ENCODE measurements at places on chromosomes 5 and 9. TPM values are rescaled to one million over a fixed set of nuclear protein-coding genes. Genes with fewer than 3 reads are reported as not detected.

ACOT12 gene
- total RNA-seq, result not detected

RNF208 gene
- total RNA-seq, result not detected

STRBP gene
- 19.8 TPM for total RNA-seq

HNRNPA0 gene
- total RNA-seq, result 35.6 TPM

PLEKHG4B gene
- 0.37 TPM for total RNA-seq

FCN2 gene
- not detected for total RNA-seq

CWC27 gene
- 23.8 TPM for total RNA-seq

CKS2 gene
- total RNA-seq, result 4.2 TPM

ECSCR gene
- 24.6 TPM for total RNA-seq

AJM1 gene
- total RNA-seq, result 1.3 TPM

KCNIP1 gene
- 5.6 TPM for total RNA-seq

GADD45G gene
- total RNA-seq, result 14.0 TPM

XPA gene
- total RNA-seq, result 19.2 TPM

ADRA1B gene
- total RNA-seq, result not detected

PLAA gene
- 34.4 TPM for total RNA-seq

SIT1 gene
- total RNA-seq, result 0.21 TPM

HRH2 gene
- total RNA-seq, result 4.4 TPM

PFN3 gene
- not detected for total RNA-seq

SCGB3A2 gene
- total RNA-seq, result not detected

TAS2R1 gene
- not detected for total RNA-seq

MARCOL gene
- total RNA-seq, result not detected

SOX30 gene
- not detected for total RNA-seq

CCDC112 gene
- total RNA-seq, result 5.3 TPM

PCDHA12 gene
- 1.7 TPM for total RNA-seq

ANKRD18A gene
- not detected for total RNA-seq

CYSRT1 gene
- 0.34 TPM for total RNA-seq

SGCD gene
- total RNA-seq, result 9.2 TPM

PCDHGC5 gene
- 7.5 TPM for total RNA-seq

PCDHB15 gene
- 5.0 TPM for total RNA-seq

GNA14 gene
- total RNA-seq, result 23.6 TPM

POU5F2 gene
- total RNA-seq, result 6.4 TPM

NR5A1 gene
- total RNA-seq, result not detected

LCN1 gene
- total RNA-seq, result not detected

KIF24 gene
- total RNA-seq, result 1.2 TPM

SPINK5 gene
- not detected for total RNA-seq

PCDHAC1 gene
- total RNA-seq, result under 0.01 TPM

CDH6 gene
- 2.1 TPM for total RNA-seq

NXNL2 gene
- total RNA-seq, result 2.0 TPM

GGTA1 gene
- total RNA-seq, result 3.1 TPM

NCS1 gene
- total RNA-seq, result 99.3 TPM

RNF183 gene
- not detected for total RNA-seq

CFAP157 gene
- 5.4 TPM for total RNA-seq

IFNA8 gene
- total RNA-seq, result not detected

MYOZ3 gene
- total RNA-seq, result 3.2 TPM

ANKRD20A1 gene
- 2.4 TPM for total RNA-seq

PCDHB9 gene
- 5.4 TPM for total RNA-seq

HRCT1 gene
- total RNA-seq, result 0.59 TPM

MAP1B gene
- total RNA-seq, result 92.0 TPM

IFNK gene
- not detected for total RNA-seq

F2RL1 gene
- total RNA-seq, result 0.24 TPM

UGT3A2 gene
- not detected for total RNA-seq

Data from uterus (tissue), 4 donors.